ENCODE measurements at places on chromosomes 6 and 20. TPM values are rescaled to one million over a fixed set of nuclear protein-coding genes. Genes with fewer than 3 reads are reported as not detected.
A peak's percentile ranks its signal among the peaks of the same experiment; 100 is the strongest.

Gene HCK
- total RNA-seq, result 0.71 TPM

Gene TNF
- 0.58 TPM for total RNA-seq

Gene IL20RA
- 5.5 TPM for total RNA-seq

Gene SEL1L2
- total RNA-seq, result not detected

Gene PPIL6
- 1.7 TPM for total RNA-seq

- H3K27ac ChIP-seq, result no peak overlapping the region
- H3K27me3 ChIP-seq, result no peaks in the 10 kb centered on the region
- no peak for DNase-seq
- no peaks in the 10 kb centered on the region for H3K36me3 ChIP-seq
- H3K4me3 ChIP-seq, result no peak overlapping the region
Observed at GRCh38 chr20:49563015-49563980, 4.6 kb downstream of the PTGIS start.

DNA sequence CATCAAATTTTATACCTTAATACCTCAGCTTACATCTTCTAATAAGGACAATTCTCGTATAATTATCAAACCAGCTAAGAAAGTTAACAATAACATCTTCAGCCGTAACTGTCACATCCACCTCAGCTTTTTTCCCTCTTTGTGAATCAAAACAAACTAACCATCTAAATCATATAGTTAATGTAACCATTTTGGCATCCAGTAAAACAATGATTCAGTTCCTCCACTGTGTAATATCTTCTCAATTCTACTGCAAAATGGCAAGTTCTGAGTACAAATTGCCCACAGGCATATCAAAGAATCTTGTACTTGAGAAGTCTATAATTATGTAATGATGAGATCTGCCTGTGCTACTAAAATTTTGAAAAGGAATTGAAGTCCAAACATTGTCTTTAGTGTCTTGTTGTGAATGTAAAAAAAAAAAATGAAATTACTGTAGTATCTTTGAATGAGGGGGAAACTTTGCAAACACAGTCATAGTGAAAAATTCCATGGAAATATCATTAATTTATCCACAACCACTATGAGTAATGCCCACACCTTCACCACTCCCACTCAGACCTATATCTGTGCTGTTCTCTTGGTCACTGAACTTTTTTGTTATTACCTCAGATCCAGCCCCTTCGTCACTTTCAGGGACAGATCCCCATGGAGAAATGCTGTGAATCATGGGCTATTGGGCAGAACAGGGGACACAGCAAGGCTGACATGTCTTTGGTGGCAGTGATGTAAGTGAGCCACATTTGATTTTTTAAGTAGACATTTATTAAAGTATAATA lies 178.6 kb upstream of the RAB32 start:
- H3K36me3 ChIP-seq, result no peaks in the 10 kb centered on the region
- no peaks in the 10 kb centered on the region for H3K4me1 ChIP-seq
- no peaks in the 10 kb centered on the region for H3K27me3 ChIP-seq
- H3K27ac ChIP-seq, result no peak overlapping the region
- no peak overlapping the region for H3K4me3 ChIP-seq

DNA sequence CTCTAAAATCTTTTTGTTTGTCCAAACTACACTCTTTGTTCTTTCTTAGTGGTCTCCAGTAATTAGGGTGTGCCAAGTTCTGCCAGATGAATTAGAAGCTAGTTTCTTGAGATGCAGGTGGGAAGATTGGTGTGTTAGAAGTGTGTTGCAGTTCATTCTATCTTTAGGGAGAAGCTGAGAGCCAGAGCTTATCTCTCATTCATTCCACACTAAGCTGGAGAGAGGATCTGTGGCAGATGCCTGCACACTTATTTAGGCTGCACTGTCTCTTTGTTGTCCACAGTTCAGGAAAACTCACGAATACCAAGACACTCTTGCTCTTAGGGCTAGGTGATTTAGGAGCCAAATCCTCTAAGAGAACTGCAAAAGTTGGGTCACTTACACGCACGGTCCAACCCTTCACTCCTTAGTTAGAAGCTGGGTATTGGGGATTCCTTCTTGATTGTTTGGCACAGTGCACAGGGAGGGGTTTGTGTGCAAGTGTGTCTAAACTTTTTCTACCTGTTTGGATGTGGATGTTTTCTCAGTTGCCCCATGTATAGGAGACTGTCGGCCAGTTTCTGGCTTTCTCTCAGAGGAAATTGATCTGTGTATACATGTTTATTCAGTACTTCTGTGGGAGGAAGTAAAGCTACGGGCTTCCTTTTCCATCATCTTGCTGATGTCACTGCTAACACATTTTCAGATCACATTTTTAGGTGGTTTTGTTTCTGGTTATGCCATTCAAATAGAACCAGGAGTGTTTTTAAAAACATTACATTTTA lies 49.5 kb downstream of the SMAP1 start:
- no peak overlapping the region for H3K27ac ChIP-seq
- no peak for DNase-seq
- H3K4me3 ChIP-seq, result no peak overlapping the region
- H3K4me1 ChIP-seq, result no peaks in the 10 kb centered on the region
- no peaks in the 10 kb centered on the region for H3K27me3 ChIP-seq

- no peak for DNase-seq
- H3K36me3 ChIP-seq, result no peaks in the 10 kb centered on the region
- H3K4me3 ChIP-seq, result no peak overlapping the region
- peaks cover 27% of the 10 kb centered on the region for H3K4me1 ChIP-seq
- no peaks in the 10 kb centered on the region for H3K27me3 ChIP-seq
Observed at GRCh38 chr6:49464691-49465090, 1.5 kb downstream of the CENPQ start.

- no peak overlapping the region for H3K4me3 ChIP-seq
- no peak for DNase-seq
- H3K27ac ChIP-seq, result no peak overlapping the region
Observed at GRCh38 chr6:168208854-168209253, 110.7 kb downstream of the DACT2 start.

- no peaks in the 10 kb centered on the region for H3K4me1 ChIP-seq
- H3K36me3 ChIP-seq, result no peaks in the 10 kb centered on the region
- H3K27me3 ChIP-seq, result no peaks in the 10 kb centered on the region
- no peak overlapping the region for H3K4me3 ChIP-seq
Observed at GRCh38 chr6:34633785-34634184, 62.8 kb downstream of the ILRUN start.

DNA sequence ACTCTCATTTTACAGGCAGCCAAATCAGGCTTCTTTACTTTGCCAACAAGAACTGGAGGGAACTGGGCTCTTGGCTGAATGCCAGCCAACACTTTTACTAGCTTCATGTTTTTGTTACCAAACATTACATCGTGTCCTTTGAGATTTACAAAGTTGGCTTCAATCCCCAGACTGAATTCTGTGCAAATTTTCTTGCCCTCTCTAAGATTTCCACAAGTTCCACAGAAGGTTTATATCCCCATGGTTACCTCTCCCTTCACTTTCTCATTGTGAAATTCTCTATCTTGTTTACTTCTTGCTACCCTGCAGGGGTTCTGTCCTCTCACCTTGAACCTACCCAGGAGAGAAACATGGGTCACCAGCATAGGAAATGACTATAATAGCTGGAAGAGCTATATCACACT lies 37.6 kb upstream of the PLCB1 start:
- H3K27ac ChIP-seq, result peak overlapping the region; percentile 40
- DNase-seq, result peak; percentile 32
- H3K36me3 ChIP-seq, result no peaks in the 10 kb centered on the region
- no peak overlapping the region for H3K4me3 ChIP-seq
- H3K27me3 ChIP-seq, result no peaks in the 10 kb centered on the region
- H3K4me1 ChIP-seq, result peaks cover 9% of the 10 kb centered on the region

DNA sequence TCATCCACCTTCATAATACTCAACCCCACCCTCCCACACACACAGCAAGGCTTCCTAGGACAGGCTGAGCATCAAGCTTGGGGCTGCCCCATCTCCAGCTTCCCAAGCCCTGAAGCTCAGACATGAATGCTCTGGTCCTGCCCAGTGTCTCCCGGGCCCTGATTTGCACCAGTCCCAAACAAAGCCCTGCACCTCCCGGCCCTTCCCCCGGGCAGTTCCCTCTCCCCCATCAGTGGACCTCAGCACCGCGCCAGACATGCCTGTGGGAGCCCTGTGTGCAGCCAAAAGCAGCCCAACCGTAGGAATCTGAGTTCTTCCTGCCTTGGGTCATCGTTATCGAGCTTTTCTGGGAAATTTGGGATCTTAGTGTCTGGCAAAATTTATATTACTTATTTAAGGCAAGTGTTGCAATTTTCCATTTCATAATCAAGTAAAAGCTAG lies 63.5 kb downstream of the THBS2 start:
- no peaks in the 10 kb centered on the region for H3K36me3 ChIP-seq
- no peaks in the 10 kb centered on the region for H3K4me1 ChIP-seq
- no peaks in the 10 kb centered on the region for H3K27me3 ChIP-seq
- H3K27ac ChIP-seq, result no peak overlapping the region

DNA sequence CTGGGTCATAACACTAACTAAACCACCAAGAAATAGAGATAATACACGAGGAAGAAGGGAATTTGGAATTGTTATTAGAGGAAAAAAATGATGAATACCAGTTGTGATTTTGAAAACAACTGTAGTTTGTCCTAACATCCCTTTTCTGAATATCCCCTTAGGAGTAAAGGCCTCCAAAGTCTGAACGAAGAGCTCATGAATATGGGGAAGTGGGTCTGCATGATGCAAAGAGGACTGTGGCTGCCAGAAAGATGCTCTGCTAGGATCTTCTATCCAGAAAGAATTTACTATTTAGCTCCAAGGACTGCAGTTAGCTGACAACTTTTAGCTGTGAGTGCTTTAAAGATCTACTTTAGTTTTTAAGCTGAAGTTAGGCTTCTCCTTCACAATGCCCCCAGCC lies 308.8 kb upstream of the HS3ST5 start:
- no peaks in the 10 kb centered on the region for H3K27me3 ChIP-seq
- H3K4me3 ChIP-seq, result no peak overlapping the region
- no peaks in the 10 kb centered on the region for H3K36me3 ChIP-seq
- no peaks in the 10 kb centered on the region for H3K4me1 ChIP-seq
- no peak for DNase-seq
- no peak overlapping the region for H3K27ac ChIP-seq

GRCh38 chr6:150392452-150393220 lies 23.8 kb downstream of the IYD start:
- H3K27me3 ChIP-seq, result no peaks in the 10 kb centered on the region
- H3K36me3 ChIP-seq, result no peaks in the 10 kb centered on the region
- no peak overlapping the region for H3K4me3 ChIP-seq
- no peak for DNase-seq
- no peaks in the 10 kb centered on the region for H3K4me1 ChIP-seq

DNA sequence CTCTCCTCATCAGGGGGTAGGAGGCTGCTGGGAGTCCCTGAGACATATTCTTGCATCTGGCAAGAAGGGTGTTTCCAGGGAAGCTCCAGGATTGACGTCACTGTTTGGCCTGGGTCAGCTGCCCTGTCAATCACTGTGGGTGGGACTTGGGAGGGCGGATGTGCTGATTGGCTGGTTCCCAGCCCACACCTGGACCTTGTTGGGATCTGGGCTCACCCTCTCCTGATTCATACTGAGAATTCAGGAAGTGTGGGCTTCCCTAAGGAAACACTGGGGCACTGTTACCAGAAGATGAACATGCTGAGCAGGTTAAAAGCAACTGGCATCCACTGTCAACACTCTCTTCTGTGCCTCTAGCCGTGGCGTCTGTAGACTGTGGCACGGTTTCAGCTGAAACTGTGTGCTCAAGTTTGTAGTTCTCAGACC lies 36.5 kb downstream of the CDH26 start:
- H3K36me3 ChIP-seq, result no peaks in the 10 kb centered on the region
- no peaks in the 10 kb centered on the region for H3K4me1 ChIP-seq
- no peak overlapping the region for H3K27ac ChIP-seq
- no peak overlapping the region for H3K4me3 ChIP-seq
- no peaks in the 10 kb centered on the region for H3K27me3 ChIP-seq

- H3K4me3 ChIP-seq, result no peak overlapping the region
- no peaks in the 10 kb centered on the region for H3K36me3 ChIP-seq
- H3K27me3 ChIP-seq, result no peaks in the 10 kb centered on the region
- DNase-seq, result no peak
- peaks cover 10% of the 10 kb centered on the region for H3K4me1 ChIP-seq
- H3K27ac ChIP-seq, result no peak overlapping the region
Observed at GRCh38 chr6:11223286-11223864, 9.1 kb downstream of the NEDD9 start.

DNA sequence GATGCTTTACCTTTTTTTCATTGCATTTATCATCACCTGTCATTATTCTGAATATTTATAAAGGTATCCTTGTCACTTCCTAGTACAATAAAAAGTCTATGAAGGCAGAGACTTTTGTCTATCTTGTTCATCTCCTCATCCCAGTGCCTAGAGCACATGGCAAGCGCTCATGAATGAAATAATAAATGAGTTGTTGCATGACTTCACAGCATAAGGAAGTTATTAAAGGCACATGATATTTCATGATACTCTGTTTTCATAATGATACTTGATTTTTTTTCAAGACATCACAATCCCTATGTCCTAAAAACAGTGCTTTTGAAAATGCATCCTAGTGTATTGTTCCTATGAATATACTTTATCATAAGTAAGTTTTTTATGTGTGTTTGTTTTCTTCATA lies 310.6 kb upstream of the RSPO3 start:
- no peak for DNase-seq
- H3K27ac ChIP-seq, result no peak overlapping the region
- H3K27me3 ChIP-seq, result no peaks in the 10 kb centered on the region
- H3K36me3 ChIP-seq, result no peaks in the 10 kb centered on the region

DNA sequence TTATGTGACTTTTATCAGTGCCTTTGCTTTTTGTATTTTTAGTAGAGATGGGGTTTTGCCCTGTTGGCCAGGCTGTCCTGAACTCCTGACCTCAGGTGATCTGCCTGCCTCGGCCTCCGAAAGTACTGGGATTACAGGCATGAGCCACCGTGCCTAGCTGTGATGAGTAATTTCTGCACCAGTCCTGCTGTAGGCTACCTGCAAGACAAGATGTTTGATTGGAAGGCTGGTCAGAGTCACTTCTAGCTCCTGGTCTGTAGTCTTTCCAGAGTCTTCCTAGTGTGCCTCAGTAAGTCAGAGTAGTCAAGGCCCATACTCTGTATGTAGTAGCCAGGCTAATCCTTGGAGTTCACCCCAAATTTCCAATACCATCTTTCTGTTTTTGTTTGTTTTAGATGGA lies 8.9 kb downstream of the TIAM2 start:
- H3K27ac ChIP-seq, result no peak overlapping the region
- H3K27me3 ChIP-seq, result no peaks in the 10 kb centered on the region
- no peak overlapping the region for H3K4me3 ChIP-seq
- no peaks in the 10 kb centered on the region for H3K4me1 ChIP-seq

GRCh38 chr6:142846883-142847287 lies 98.1 kb downstream of the HIVEP2 start:
- no peaks in the 10 kb centered on the region for H3K27me3 ChIP-seq
- no peaks in the 10 kb centered on the region for H3K36me3 ChIP-seq
- DNase-seq, result no peak
- H3K27ac ChIP-seq, result no peak overlapping the region
- H3K4me1 ChIP-seq, result peaks cover 3% of the 10 kb centered on the region
- H3K4me3 ChIP-seq, result no peak overlapping the region

Data from pancreas (tissue), 10 donors.